Stimulated activated CD4-positive, alpha-beta T cell treated with anti-CD3 and anti-CD28 coated beads, Interleukin-1b, Interleukin-23, amount 100 ng/mL, for 1 hour (primary cell): ENCODE measurements at places on chromosomes 5 and 9.

DNA sequence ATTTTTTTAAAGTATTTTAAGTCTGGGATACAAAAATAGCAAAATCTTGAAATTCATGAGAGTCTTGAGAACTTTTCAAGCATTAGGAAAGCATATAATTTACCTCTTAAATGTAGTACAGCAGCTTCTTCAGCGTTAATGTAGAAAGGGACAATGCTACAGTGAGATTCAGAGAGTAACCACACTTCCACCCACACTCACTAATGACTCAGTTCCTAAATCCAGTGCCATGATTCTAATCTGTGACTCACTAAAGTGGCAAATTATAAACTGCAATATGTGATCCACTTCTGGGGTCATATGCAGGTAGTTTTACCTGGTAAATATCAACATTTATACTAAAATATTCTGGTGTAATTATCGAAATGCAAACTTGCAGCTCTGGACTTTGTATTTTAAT, 434.5 kb upstream of the TUSC1 start:
- DNase-seq, result no peak

DNA sequence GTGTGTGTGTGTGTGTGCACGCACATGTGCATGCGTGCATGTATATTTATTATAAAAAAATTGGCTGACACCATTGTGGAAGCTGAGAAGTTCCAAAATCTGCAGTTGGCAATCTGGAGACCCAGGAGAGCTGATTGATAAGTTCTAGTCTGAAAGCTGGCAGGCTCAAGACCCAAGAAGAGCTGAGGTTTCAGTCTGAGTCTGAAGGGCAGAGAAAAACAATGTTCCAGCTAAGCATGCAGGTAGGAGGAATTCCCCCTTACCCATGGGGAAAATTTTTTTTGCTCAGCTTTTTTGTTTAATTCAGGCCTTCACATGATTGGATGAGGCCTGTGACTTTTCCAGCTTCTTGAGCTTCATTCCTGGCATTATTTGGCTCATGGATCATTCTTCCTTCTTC, 31.2 kb upstream of the ACTBL2 start:
- DNase-seq, result no peak

- no peak for DNase-seq
Observed at GRCh38 chr5:33476992-33477391, 36.2 kb downstream of the TARS1 start.

- no peak for DNase-seq
Observed at GRCh38 chr9:90343366-90343765, 299.3 kb downstream of the DIRAS2 start.

GRCh38 chr5:159051421-159052282, 48.1 kb downstream of the EBF1 start:
- no peak for DNase-seq

- no peak for DNase-seq
Observed at GRCh38 chr5:664343-664993, 28.7 kb downstream of the TPPP start.

DNA sequence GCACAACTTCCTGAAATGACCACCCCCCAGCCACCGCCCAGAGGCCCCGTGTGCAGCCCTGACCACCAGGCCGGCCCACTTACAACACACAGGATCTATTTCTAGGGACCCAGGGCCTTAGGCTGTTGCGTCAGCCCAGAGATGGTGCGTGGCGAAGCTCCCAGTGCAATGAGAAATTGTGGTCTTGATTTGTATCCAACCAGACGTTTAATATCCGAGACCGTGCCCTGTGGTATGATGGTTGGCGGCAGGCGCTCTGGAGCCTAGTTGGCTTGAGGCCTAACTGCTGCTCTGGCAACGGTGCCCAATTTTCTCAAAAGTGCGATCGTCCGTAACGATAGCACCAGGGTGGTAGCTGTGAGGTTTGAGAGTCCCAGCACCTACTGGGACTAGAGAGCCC, 32.6 kb upstream of the SLC6A19 start:
- DNase-seq, result no peak

GRCh38 chr9:107976767-107977166, 487.2 kb upstream of the KLF4 start:
- DNase-seq, result no peak

DNA sequence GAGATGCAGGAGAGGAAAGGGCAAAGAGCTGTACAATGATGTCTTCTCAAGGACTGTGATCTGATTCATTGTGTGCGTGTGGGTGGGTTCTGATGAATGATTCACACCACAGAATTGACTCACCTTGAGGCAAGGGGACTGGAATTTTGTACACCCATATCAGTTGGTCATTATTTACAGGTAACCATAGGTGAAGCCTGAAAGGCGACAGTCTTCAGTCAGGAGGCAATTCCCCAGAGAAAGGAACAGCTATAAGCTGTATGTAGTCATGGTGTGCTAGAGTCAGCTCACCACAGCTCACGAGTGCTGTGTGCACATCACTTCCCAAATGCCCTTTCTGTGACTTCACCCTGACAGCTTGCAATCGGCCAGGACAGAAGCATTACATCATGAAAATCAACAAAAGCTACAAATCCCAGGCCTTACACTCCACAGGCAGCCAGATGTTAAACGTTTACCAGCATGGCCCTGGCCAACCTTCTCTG, 87.6 kb upstream of the RPS23 start:
- DNase-seq, result no peak

- DNase-seq, result no peak
Observed at GRCh38 chr5:152246401-152246800, 158.7 kb downstream of the NMUR2 start.

- no peak for DNase-seq
Observed at GRCh38 chr9:26945591-26945990, 1.5 kb downstream of the PLAA start.

- no peak for DNase-seq
Observed at GRCh38 chr5:33507426-33507825, 66.7 kb downstream of the TARS1 start.

GRCh38 chr9:18124760-18125159, 349.2 kb upstream of the ADAMTSL1 start:
- no peak for DNase-seq

DNA sequence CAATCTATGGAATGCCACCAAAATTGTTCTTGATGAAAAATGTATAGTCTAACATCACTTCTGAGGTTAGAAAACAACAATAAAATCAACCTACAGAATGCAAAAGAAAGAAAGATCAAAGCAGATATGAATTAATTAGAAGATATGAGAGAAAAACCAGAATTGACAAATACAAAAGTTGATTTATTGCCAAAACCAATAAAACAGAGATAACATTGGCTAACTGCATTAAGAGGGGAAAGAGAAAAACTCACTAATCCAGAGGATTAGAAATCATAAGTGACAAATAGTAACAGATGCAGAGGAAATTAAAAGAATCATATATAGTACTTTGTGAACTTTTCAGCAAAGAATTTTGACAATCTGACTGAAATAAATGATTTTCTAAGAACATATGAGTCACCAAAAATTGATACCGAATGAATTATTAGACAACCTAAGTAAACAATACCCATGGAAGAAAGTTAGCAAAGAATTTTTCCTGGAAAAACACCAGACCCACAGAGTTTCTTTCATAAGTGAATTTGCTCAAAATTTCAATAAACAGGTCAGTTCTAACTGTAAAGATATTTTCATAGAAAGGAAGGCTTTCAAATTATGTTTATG, 167.7 kb downstream of the AOPEP start:
- DNase-seq, result no peak

GRCh38 chr5:138711087-138711486, 42.1 kb upstream of the CTNNA1 start:
- DNase-seq, result no peak

DNA sequence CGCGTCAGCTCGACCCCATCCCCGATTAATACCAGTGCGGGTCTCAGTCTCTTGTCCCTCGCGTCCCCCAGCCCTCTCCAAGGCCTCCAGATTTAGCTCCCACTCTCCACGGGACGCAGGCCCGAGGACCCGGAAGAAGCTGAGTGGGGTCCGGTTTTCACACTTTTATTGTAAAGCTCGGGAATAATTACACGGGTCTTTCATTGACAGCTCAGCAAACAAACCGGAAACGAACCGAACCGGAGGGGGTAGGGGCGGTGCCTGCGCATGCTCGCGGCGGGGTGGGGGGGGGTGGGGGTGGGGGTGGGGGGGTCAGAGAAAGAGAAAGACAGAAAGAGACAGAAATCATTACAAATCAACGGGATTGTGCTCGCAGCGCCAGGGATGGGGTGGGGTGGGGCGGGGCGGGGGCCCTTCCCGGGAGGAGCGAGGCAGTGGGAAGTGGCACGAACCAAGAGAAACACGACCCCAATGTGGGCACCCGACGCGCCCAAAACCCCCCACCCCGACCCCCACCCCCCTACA, 27.9 kb downstream of the PCDH1 start:
- no peak for DNase-seq

- no peak for DNase-seq
Observed at GRCh38 chr5:147559749-147560148, 49.9 kb upstream of the DPYSL3 start.

DNA sequence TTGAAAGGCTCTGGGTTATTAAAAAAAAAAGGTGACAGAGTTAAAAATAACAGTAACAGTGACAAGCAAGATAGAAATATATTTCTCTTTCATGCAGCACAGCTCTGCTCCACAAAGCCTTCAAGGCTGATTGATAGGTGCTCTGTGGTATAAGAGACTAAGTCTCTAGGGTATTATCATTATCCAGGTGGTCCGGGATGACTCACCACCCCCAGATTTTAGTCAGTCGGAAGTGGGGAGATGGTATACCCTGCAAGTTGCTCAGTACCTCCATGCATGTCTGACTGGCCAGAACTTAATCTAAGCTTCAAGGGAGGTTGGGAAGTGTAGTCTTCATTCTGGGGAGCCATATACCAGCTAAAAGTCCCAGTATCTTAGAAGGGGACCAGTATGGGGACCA, 76.1 kb downstream of the SLC1A3 start:
- no peak for DNase-seq

DNA sequence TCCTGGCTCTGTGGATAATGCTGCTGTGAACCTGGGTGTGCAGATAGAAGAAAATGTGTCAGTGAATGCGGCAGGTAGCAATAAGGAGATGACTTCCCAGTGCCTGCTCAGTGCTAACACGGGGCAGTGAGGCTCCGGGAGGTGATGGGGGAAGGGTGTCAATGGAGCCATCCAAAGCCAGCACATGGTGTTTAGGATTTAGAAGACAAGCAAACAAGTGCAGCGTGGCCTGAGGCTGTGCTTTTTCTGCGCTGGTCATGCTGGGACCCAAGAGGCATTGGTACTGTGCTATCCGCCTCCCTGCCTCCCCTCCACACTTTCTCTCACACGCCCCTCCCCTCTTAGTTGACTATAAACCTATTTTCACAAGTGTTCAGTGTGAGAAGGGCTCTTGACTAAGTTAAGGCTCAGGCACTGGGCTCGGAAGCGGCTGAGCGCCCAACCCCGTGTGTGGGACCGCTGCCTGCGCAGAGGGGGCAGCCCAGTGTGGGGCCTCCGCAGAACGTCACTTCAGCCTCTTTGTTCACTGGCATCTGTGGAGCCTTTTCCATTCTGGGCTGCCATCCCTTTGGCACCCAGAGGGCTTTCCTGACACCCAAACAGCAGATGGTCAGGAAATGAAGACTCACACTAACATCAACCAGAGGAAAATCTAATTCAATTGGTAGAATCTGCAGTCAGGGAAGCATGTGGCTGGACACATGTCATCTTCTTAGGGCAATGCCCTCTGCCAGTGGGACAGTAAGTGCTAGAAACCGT, 21.8 kb upstream of the NINJ1 start:
- no peak for DNase-seq

- no peak for DNase-seq
Observed at GRCh38 chr5:168975331-168975730, 325.6 kb downstream of the SLIT3 start.

GRCh38 chr5:4480528-4481349, 659.4 kb upstream of the ADAMTS16 start:
- no peak for DNase-seq

GRCh38 chr9:86445671-86446070, 91.5 kb upstream of the TUT7 start:
- DNase-seq, result no peak

DNA sequence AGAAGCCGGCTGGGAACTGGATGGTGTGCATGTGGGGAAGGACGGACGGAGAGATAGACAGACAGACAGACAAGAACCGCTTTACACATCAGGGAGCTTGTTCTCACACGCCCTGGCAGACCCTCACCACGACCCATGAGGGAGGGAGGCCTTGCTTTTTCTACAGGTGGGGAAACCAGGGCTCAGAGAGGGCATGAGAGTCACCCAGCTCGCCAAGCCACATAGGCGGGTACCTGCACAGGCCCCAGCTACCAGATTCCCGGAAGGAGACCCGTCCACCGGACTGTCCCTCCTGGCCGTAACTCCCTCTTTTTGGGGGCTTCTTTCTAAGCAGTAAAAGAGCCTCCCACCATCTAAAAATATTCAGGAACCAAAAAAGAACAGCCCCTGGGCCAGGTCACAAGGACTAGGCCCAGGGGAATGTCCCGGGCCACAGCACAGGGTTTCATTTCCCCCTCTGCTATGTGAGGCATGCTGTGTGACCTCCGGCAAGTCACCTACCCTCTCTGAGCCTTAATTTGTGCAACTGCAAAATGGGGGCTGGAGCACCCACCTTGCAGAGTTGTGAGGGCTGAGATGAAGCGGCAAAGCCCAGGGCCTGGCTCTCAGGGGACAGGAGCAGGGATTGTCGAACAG, 84.4 kb upstream of the SARDH start:
- DNase-seq, result no peak

GRCh38 chr5:9437741-9438240, 108.1 kb downstream of the SEMA5A start:
- no peak for DNase-seq

DNA sequence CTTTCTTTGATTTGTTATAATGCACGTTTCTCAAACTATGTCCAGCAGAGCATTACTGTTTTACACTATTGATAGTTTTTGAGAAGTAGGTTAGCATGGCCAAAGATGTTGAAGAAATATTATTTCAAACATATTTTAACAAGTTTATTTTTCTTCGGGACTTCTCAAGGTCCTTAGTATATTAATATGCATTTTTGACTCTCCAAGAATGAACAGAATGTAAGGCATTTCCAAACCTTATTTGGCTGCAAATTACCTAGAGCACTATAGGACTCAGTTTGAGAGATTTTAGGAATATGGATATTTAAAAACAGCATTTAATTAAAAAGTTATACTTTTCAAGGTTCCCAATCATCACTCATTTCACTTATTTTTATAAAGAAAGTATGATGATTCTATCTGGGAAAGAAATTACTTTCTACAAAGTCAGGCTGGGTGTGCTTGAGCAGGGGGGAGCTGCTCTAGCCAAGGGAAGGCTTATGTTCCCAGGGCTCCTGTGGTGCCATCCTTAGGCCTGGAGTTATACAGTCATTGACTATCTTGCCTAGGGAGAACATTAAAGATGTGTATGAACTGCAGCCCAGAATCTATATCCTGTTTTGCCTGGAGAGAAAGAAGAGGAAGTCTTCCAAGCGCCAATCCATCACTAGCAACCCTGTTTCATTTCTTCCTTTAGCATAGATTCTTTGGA, 27.6 kb upstream of the NREP start:
- no peak for DNase-seq
